Activated T-cell treated with anti-CD3 and anti-CD28 coated beads for 48 hours (primary cell): ENCODE measurements at places on chromosomes 13 and 19.

DNA sequence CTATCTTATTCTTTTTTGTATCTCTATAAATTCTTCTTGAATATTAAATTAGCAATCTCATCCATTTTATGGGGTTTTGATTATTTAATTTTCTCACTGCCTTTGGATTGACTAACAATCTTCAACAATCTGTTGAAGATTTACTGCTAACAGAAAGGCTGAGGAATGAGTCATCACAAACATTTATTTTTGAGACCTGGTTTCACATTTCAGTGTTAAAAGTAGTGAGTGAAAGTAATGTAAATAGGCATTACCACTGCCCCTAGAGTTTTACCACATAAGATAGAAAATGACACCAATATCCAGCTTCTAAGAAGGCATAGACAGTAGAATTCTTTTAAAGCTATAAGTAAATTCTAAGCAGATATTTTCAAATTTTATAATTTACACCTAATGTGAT, 472.8 kb downstream of the OLFM4 start:
- no peak for DNase-seq

GRCh38 chr13:40102360-40102727, 446.9 kb downstream of the COG6 start:
- no peak for DNase-seq

GRCh38 chr19:42174188-42174587, 41.9 kb upstream of the POU2F2 start:
- no peak for DNase-seq

DNA sequence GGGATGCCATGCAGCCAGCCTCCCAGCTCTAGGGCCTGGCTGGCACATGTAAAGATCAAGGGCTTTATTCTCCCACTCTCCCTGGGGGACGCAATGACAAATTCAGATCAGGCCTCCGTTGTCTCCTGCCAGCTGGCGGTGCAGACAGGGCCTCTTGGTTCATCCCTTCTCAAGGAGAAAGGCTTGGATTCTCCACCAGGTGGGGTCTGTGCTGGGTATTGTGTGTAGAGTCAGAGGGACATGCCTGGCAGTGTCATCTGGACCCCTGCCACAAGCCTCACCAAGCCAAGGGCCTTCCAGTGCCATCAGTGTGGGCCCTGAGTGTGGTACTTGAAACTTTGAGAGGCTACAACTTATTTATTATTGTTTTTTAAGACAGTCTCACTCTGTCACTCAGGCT, 8.4 kb upstream of the PTPRS start:
- no peak for DNase-seq

GRCh38 chr19:6227936-6228325, 51.8 kb downstream of the MLLT1 start:
- DNase-seq = no peak

DNA sequence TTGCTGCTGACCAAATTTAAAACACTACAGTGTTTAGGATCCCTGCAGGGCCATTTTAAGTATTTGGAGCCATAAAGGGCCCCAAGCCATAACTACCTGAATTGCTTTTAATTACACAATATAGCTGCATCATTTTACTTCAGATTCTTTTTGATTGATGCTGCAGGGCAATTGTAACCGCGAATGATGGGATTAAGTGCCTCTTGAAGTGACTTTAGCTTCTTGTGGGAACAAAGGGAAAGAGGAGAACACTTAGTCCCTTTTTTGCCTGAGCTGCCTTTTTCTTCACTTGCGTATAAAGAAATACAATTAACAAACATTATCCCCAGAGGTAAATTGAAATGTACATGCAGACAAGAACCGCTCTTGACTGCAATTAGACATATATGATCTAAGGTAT, 228.5 kb downstream of the ZIC5 start:
- DNase-seq = no peak

DNA sequence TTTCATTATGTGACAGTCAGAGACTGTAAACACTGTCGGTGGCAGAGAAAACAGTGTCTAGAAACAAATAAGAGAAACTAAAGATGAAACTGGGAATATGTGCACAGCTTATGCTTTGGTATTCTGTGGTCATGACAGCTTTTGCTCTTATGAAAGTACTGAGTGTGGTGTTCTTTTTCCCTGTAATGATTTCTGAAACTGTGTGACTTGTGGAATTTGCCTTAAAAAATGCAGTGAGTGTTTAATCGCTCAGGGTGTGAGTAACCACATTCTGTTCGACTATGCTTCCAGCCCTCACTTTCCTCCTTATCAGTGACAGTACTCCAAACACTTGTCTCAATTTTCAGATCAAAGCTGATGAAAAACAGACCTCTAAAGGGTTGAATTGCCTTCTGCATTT, 66.9 kb upstream of the DIAPH3 start:
- no peak for DNase-seq

DNA sequence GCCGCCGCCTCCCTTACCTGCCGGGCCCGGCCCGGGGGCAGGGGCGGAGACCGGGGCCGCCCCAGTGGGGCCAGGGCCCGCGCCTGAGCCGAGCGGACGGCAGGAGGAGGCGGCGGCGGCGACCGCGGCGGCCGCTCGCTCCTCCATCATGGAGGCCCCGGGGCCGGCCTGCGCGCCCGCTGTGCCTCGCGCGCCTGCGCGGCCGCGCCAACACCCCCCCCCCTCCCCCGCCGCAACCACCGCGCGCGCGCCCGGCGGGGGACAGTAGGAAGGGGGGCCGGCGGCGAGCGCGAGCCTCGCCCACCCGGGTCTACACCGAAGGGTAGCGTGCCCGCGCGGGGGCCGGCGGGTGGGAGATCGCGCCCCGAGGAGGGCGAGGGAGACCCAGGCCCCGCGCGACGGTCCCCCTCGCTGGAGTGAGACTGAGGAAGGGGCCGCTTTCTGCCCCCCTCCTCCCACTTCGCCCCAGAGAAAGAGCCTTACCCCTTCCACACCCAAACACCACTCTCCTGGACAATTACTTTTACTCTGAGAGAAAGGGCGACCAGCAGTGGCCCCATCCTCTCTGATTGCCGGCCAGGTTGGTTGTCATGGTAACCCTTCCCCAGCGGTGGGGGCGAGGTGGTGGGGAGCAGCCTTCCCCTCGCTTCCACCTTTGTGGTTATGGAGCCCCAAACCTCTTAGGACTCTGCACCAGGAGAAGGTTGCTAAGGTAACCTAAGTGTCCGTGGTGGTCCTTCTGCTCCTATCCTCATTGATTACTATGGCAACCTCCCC, at the start of gene STRN4:
STRN4 (minus strand) TSS at position 170 of the 777 bp plus-strand sequence; CDS start at position 150, 20 bp downstream.
- DNase-seq = peak; percentile 60

- DNase-seq = no peak
Measured at GRCh38 chr13:60931858-60932546, 483.6 kb downstream of the PCDH20 start.

GRCh38 chr13:88223958-88224357, 552.8 kb downstream of the SLITRK5 start:
- no peak for DNase-seq

DNA sequence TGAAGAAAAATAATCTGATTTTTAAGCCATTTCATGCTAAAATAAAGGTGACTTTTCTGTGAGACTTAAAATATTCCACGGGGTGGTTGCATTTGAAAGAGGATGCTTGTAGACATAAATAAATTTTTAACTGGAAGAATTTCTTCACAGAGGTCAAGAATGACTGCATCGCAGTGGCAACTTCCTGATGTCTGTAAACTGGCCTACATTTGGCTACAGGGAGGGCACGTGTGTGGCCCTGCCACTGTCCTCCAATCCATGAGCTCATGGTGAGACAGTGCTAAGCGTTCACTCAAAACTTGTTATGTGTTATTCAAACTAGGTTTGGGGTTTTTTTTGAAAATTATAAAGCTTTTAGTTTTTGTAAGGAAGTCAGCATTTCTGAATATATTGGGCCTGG, 1089.3 kb downstream of the EFNB2 start:
- no peak for DNase-seq

GRCh38 chr19:52992109-52993004, 21.4 kb upstream of the ERVV-1 start:
- DNase-seq = no peak

GRCh38 chr13:52394586-52394985, 11.4 kb downstream of the THSD1 start:
- DNase-seq = no peak

- no peak for DNase-seq
Measured at GRCh38 chr13:44207476-44207875, 166.1 kb upstream of the SERP2 start.

DNA sequence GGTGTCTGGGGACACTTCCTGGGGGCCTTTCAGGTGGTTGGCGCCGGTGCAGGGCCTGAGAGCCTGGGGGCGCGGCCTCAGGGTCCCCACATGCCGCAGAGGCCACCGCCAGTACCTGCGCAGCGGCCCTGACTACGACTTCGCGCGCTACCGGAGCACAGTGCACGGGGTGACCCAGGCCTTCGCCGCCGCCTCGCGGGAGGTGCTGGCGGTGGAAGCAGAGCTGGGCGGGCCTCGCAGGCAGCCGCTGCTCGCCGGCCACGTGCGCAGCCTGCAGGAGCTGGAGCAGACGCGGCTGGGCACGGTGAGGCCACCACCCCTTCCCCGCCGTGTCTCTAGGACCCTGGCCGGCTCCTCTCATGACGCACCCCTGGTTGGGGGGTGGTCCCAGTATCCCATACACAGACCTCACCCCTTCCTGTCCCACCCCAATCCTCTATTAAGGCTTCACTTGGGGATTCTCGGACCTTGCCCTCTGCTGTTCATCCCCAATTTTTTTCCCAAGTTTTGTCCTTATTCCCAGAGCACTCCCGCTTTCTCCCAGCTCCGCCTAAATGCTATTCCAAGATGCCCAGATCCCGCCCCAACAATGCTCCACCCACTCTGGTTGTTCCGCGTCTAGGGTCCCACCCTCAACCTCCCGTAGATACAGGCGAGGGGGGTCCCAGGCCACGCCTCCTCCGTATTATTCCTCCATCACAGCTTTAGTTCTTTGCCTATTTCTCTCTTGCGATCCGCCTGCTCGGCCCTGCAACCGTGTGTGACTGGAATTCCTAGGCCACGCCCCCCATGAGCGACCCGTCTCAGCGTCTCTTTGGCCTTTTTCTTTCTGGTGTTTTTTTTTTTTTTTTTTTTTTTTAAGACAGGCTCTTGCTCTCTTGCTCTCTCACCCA, 1.0 kb downstream of the REX1BD start:
- DNase-seq = peak; percentile 70

DNA sequence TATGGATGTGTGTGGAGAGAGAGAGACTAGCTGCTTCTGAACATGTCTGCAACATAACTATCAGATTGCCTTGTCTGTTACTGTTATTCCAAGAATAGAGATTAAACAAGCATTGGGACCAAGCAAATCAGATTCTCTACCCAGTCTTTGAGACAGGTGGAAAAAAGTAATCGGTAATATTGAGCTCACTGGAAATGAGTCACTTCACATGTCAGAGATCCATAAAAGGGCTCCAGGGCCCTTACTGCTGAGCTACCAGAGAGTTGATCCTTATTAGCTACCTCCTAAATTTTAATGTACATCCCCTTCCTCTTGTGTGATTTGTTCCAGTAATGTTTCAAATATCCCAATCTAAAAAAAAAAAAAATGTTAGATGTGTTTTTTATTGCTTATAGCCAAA, 2118.0 kb downstream of the PCDH9 start:
- no peak for DNase-seq

- no peak for DNase-seq
Measured at GRCh38 chr19:33005440-33005839, 33.4 kb downstream of the FAAP24 start.

DNA sequence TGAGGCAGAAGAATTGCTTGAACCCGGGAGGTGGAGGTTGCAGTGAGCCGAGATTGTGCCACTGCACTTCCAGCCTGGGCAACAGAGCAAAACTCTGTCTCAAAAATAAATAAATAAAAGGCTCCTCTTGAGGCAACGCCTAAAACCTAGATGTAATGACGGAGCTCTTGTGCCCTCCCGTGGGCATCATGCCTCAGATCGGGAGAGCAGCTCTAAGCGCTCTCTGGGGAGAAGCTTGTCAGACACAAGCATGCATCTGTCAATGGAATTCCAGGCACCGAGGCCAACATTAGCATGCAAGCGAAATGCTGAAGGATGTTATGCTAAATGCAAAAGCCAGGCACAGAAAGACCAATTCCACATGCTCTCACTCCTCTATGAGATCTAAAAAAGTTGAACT, 45.6 kb upstream of the MRI1 start:
- DNase-seq = no peak

DNA sequence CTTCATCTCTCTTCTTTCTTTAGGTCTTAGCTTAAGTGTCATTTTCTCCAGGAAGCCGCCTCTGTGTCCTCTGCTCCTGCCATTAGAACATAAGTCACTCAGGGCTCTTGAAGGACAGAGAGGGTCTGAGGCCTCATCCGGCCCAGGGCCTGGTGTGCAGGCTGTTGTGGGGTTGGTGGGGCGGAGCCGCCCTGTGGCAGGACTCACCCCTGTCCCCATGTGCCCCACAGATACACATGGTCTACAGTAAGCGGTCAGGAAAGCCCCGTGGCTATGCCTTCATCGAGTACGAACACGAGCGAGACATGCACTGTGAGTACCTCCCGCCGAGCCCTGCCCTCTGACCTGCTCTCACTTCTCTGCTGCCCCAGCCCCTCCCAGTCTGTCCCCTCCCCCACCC, 13.0 kb upstream of the LIN7B start:
- DNase-seq = no peak

- no peak for DNase-seq
Measured at GRCh38 chr19:30073152-30074000, 131.3 kb downstream of the URI1 start.

DNA sequence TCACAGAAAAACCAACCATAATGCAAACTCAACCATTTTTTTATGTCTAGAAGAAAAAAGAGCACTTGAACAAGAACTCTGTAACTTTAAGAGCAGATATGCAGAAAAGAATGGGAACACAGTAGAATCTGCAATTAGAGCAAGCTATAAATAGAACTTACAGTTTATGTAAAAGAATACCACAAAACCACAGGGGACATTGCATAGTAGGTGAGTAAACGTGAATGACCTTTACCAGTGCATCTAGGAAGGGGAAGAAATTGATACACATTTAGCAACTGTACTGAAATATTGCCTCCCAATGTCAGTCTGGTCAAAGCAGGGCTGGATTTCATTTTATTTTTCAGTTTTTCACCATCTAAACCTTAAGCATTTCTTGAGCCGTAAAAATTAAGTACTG, 242.2 kb upstream of the EDNRB start:
- DNase-seq = no peak

- DNase-seq = no peak
Measured at GRCh38 chr19:50432221-50433028, at the start of gene MYBPC2. TSS of gene MYBPC2 (plus strand) at chr19:50432892. CDS start at chr19:50432954, 62 bp downstream.

DNA sequence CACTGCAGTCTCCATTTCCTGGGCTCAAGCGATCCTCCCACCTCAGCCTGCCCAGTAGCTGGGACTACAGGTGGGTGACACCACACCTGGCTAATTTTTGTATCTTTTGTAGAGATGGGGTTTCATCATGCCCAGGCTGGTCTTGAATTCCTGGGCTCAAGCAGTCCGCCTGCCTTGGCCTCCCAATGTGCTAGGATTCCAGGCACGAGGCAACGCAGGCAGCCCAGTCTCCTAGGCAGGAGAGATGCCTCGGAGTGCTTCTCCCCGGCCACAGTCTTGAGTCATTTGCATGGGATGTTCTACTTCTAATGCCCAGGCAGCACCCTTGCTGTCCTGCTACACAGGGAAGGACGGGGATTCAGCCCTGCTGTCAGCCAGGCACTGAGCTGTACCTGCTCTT, 8.7 kb downstream of the MICOS13 start:
- DNase-seq = no peak
